ENCODE measurements at places on chromosomes 3 and 15.
A peak's percentile ranks its signal among the peaks of the same experiment; 100 is the strongest.

GRCh38 chr3:120137548-120137947, 43.3 kb upstream of the GSK3B start:
- no peak for DNase-seq

GRCh38 chr3:61955483-61955882, 394.1 kb downstream of the PTPRG start:
- DNase-seq, result no peak

DNA sequence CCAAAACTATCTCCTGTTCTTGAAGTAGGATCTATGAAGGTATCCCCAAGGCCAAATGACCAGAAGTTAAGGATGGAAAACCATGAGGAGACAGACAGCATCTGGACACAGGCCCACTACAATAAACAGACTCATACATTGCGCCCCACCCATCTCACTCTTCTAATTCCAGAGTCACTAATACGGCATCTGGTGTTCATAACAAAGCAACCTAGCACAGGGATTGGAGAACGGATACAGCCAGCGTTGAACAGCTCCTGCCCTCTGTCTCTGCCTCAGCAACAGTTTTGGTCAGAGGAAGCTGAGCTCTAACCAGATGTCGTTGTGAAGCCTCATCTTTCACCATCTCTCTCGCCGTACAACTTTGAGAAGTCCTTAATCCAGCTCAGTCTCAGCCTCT, 44.5 kb upstream of the CCDC80 start:
- DNase-seq, result no peak

- no peak for DNase-seq
Observed at GRCh38 chr3:134366928-134367811, 7.1 kb downstream of the AMOTL2 start.

DNA sequence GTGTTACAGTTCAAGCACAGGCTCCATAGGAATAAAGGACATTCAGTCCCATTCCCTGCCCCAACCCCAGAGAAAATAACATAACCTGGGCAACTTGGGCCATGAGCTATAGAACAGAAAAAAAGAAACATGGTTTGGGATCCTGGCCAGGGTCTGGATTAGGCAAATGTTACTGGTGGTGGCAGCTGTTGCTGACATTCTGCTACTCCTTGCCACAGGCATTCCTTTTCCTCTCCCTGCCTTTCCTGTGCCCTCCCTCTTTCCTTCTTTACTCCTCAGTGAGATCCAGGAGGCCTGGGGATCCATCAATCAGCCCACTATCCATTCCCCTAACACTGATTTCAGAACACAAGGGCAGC, 129.1 kb downstream of the NTRK3 start:
- DNase-seq, result no peak

GRCh38 chr3:165643425-165643824, 193.8 kb downstream of the BCHE start:
- DNase-seq, result peak; percentile 59
